Liver (tissue), 10 donors: ENCODE measurements at places on chromosomes 1 and 21.

- no peak for DNase-seq
These were observed 8.8 kb upstream of the HENMT1 start for GRCh38 chr1:108669679-108670078.

DNA sequence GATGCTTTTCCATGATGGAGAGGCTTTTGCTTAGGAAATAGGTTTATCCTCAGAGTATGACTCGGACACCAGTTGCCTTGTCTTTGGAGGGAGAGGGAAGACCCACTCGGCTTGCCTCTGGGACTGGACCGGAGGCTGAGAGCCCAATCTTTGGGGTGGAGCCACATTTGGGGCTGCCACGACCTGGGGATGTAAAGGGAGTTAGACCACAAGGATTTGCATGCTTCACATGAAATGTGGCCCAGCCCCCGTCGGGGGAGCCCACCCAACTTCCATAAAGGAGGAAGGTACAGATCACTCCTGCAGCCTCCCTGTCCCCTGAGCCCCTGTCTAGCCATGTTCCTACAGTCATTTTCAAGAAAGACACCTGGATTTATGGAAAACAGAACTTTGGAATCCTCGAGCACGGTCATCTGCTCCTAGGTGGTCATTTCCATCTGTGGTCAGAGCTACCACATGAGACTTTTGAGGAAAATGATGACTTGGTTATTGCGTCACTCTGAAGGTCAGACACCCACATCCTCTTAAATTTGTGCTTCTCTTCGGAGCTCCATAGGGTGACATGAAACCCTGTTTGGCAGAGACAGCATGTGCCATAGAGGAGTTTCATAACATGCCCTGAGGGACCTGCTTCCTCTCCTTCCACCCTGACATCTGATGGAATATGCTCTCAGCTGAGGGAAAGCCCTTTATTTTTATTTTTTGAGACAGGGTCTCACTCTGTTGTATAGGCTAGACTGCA lies 99.4 kb upstream of the SLC45A1 start:
- DNase-seq = no peak

DNA sequence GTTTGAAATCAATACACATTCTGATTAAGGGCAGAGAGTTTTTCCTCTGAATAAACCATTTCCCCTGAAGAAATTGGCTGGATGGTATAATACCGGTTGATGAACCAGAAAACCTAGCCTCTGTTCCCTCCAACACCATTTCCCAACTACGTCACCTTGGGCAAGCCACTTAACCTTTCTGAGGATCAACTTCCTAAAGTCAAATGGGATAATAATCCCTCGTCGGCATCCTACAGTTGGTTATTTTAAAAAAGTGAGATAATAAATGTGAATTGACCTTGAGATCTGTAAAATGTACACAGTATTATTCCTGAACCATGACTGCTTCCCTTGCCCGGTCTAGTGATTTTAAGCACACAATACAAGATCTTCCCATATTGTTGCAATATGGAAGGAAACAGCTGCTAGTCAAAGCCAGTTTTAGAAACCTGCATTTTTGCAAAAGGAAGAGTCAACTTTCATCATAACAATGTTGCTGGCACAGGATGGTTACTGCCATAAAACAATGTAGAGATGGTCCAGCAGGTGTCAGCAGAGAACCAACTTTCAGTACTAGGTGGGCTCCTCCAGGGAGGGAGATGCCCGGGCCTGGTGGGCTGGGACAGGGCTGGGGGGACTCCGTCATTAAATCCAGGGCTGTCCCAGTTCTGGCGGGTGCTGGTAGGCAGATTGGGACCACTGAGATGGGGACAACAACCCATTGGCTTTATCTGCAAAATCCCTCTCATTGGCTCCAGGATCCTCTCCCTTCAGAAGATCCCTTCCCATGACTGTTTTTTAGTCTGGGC lies 5.2 kb upstream of the HLX start:
- DNase-seq = no peak

DNA sequence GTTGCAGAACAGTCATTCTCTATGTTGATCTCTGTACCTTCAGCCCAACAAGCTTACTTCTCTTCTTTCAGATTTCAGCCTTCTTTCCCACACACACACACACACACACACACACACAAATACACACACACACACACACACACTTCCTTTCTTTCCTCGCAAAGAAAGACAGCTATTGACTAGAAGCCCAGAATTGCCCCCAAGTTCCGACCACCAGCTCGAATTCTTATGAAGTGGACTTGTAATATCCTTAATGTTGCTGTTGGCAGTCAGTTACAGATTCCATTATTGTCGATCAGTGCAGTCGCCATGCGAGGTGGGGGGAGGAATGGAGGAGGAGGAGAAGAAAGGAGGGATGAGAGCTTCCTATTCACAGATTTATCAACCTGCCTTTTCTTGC lies 125.5 kb downstream of the CLEC20A start:
- DNase-seq = no peak

- DNase-seq = no peak
These were observed 84.7 kb downstream of the HHIPL2 start for GRCh38 chr1:222463059-222463730.

- DNase-seq = no peak
These were observed 22.9 kb downstream of the NIPAL3 start for GRCh38 chr1:24438423-24438901.
